Activated T-cell treated with anti-CD3 and anti-CD28 coated beads for 1 hour (primary cell): ENCODE measurements at places on chromosomes 5 and 9.

DNA sequence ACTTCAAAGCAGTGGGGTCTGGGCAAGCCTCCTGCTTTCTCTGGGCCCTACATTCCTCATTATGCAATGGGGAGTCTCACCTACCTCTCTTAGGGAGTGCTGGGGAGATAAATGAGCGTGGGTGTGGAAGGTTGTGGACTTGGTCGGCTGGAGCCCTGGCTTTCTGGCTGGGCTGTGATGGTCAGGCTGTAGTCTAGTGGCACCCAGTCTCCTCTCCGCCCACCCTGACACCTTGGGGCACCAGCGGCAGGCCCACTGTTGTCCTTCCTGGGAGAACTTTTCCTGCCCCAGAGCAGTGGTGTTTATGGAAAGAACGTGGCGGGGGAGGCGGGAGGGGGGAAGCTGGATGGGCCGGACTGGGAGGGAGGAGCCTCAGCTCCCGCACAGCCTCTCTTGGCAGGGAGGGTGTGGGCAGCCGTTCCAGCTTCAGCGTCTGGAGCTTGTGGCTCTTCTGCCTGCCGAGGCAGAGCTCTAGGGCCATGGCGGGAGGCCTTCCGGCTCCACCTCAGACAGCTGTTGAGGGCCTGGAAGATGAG is 4.1 kb downstream of the PTGS1 start:
- DNase-seq: no peak

DNA sequence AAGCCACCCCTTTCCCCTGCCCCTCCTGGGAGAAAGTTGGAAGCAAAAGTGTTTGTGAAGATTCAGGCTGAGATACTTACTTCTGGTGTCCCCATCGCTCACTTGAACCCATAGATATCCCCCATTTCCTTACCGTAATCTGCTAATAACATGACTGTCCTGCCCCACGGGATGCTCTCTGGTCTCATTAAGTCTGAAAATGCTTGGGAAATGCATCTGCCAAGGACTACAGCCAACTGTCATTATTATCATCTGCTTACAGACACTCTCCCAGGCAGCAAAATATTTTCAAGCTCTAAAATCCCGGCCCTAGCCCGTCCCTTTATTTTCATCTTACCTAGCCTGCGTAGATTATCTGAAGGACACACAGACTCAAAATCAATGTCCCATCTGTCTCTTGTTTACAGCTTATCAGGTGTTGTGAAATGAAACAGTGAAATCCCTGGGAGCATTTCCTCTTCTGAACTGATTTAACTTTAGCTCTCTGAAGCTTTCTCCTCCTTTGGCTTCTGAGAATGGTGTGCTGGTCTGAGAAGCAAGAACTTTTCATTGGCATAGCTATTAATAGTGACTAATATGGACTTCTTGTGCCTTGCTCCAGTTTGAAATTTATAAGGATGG is 126.9 kb upstream of the OSMR start:
- no peak for DNase-seq

- no peak for DNase-seq
Observed at GRCh38 chr5:16628376-16628775, 11.6 kb upstream of the RETREG1 start.

GRCh38 chr9:37978481-37978864 is 74.5 kb upstream of the SLC25A51 start:
- DNase-seq: no peak

GRCh38 chr9:10208691-10209069 is 404.1 kb downstream of the PTPRD start:
- no peak for DNase-seq

- no peak for DNase-seq
Observed at GRCh38 chr5:133309166-133309795, 257.5 kb downstream of the HSPA4 start.

DNA sequence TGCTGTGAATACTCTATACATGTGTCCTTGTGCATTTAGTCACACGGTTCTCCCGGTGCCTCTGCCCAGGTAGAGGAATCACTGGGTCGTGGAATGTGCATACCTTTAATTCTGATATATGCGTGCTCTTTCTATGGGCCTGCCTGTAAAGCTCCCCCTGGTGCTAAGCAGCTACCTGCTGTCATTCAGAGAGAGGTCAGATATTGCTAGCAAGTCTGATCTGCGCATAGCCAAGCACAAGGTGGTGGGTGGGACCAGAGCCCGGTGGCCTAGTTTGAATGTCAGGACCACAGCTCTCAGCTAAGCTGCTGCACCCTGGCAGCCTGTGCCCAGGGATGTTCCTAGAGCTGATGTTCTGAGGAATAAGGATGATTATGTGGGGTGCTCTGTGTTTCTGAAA is 33.4 kb downstream of the TJP2 start:
- DNase-seq: no peak

DNA sequence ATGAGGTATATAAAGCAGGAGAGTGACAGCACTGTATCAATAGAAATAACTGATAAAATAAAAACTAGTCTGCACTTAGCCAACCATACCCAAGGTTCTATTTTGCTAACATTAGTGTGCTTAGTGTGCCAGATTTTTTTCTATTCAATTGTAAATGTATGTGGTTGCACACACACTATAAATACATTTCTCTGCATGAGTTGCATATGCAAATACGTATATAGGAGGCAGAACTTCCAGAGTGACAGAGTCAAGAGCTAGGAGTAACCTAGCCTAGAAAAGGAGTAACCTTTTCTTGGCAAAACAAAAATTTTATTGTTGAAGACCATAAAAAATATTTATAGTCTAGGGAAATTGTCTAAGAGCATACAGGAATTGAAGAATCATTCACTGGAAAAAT is 461.6 kb downstream of the GABRG2 start:
- DNase-seq: no peak

DNA sequence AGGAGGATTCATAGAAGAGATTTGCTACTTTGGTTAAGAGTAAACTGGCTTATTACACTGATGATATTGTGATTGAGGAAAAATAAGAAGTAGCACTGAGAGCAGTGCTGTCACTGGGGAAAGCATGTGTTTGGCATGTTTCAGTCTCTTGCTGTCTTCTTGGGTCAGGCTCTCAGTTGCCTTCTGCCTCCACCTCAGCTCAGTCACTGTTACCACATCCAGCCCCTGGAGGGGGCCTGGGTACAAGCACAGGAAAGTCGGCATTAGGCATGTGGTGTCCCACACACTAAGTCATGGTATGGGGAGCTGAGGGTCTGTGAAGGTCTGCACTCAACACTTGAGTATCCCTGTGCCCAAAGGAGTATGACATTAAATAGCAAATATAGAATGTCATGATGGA is 958.3 kb upstream of the CDH9 start:
- DNase-seq: no peak

DNA sequence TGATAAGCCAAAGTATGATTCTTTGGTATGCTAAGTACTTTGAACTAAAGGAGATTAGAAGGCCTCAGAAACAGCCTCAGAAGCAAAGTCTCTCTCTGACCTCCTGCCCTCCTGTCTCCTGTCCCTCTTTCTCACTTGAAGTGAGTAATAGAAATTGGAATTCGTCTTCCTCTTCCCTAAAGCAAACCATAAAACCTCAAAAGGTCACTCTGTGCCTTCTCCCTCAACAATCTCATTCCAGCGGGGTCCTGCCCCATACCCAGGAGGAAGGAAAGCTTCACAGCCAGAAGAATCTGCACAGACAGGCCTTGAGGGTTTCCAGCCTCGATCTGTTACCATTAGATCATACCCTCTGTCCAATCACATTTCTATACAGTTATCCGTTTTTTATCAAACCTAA is 87.8 kb downstream of the HAPLN1 start:
- DNase-seq: no peak

- no peak for DNase-seq
Observed at GRCh38 chr9:7067169-7067568, 309.4 kb downstream of the KDM4C start.

GRCh38 chr5:172906436-172906835 is 52.8 kb upstream of the RPL26L1 start:
- DNase-seq: no peak
